EH (cell line): ENCODE measurements at places on chromosomes 6 and 20.

- peak; percentile 56 for DNase-seq
Measured at GRCh38 chr6:42618686-42619085, 54.9 kb downstream of the UBR2 start.

DNA sequence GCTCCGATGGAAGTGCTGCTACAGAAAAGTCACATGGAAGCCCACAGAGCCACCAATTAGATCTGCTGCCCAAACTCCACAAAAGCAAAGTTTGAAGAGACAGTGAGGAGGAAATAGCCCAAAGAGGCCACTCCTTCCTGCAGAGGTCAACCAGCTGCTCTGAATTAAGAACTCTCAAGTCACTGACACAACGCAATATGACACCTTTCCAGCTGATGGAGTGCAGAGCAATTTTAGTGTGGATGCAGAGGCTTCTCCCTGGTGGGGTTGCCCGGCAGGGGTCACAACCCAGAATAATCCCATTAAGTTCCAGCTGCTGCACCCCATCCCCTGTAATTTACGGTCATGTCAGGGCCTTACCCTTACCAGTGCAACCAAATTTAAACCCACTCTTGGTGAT lies 361.9 kb upstream of the JARID2 start:
- peak; percentile 66 for DNase-seq

GRCh38 chr6:142756215-142756630 lies 188.8 kb downstream of the HIVEP2 start:
- DNase-seq = peak; percentile 91

GRCh38 chr20:59087829-59088433 lies 45.3 kb upstream of the PRELID3B start:
- peak; percentile 66 for DNase-seq
